Hematopoietic multipotent progenitor cell treated with erythropoietin and hydrocortisone succinate and interleukin-3 and kit ligand, for 15 days (in vitro differentiated cells): ENCODE measurements at places on chromosomes 3 and 15.
A peak's percentile ranks its signal among the peaks of the same experiment; 100 is the strongest.

- no peak for DNase-seq
Observed at GRCh38 chr15:45662375-45662774, 27.5 kb downstream of the SQOR start.

- DNase-seq = no peak
Observed at GRCh38 chr15:65971741-65971995, 102.4 kb downstream of the RAB11A start.

DNA sequence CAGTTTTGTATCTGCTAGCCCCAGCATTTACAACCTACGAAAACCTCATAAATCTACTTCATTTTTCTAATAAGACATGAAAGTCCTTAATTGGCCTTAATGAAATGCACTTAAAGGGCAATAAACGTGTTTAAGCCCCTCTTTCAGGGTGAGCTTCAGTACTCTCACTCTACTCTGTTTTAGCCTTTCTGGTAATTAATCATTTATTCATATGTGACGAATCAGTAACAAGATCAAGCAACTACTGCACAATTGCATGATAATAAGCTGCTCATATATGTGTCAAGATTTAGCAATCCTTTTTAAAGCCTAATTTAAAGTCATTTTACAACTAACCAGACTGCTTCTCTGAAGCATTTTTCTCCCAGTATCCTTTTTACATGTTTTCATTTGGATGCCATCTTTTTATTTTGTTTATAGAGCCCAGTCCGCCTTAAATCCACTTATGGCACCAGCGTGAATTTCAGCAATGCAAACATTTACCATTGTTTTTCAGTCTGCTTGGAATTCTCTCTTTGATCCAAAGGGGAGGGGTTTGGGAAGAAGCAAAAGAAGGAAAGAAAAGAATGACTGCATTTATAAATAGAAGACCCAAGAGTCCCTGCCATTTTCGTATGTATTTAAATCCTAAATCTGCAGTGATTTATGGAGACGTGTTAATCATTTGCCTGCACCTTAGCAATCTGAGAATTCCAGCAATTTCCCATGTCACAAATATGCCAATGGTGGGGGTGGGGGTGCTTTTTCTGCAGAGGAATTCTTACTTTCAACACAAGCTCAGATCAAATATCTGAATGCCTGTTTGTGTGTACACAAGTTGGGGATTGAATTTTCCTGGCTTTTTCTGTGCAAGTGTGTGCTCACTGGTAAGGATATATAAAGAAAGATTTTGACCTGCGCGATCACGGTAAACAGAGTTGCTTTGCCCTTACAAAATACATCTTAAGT lies 230.8 kb upstream of the TBC1D5 start:
- no peak for DNase-seq

DNA sequence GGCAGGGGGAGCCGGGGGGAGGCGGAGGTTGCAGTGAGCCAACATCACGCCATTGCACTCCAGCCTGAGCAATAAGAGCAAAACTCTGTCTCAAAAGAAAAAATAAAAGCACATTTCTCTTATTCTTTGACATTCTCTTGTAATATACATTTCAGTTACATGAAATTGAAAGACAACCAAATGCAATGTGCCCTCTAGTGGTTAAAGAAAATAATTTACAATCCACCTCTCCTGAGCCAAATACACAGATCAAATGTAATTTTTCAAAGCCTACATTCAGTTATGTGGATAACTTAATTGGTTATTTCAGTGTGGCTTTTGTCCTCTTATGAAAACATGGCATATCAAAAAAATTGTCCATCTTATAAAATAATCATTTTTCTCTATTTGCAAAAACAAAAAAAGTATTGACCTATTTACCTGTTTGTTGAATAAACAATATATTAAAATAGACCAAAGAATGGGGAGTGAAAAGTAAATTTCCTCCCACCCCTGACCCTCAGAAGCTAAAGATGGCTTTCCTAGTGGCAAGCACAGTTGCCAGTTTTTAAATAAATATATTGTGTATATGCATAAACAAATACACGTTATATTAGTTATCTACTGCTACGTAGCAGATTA lies 14.2 kb upstream of the U2SURP start:
- peak; percentile 89 for DNase-seq

DNA sequence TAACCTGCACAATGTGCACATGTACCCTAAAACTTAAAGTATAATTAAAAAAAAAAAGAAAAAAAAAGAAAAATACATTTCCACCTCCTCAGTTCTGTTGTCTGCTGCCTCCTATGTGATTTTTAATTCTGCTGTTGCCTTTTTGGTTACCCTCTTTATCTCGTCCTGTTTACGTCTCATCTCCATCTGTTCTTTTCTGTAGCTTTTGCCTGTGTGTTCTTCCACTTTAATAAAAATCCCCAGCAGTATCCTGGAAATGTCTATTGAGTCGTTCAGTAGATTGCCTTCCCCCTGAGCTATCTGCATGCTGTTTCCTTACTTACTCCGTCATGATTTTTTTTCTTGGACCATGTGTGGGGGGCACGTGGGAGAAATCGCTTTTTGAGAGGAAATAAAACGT lies 302.5 kb downstream of the FEZF2 start:
- no peak for DNase-seq

DNA sequence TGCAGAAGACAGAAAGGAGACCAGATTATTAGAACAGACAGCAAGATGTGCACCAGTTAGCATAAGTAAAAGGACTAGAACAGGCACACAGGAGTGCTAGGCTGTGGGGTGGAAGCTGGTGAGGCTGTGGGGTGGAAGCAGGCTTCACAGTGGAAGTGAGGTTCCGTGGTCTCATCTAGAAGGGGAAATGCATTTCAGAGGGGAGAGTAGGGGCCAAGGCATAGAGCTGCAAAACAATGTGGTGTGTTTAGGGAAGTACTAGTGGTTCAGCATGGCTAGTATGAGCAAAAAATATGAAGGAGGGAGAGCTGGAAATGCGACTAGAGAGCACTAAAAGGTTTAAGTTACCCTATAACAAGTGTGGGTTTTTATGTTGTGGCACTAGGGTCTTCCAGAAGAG lies 6.5 kb downstream of the POPDC2 start:
- DNase-seq = no peak

- no peak for DNase-seq
Observed at GRCh38 chr3:182795389-182795782, 2.1 kb downstream of the ATP11B start.

- DNase-seq = no peak
Observed at GRCh38 chr3:142863930-142864920, 24.7 kb downstream of the PCOLCE2 start.
